Globus pallidus (tissue), 1 donor: ENCODE measurements at places on chromosomes 7 and 10.
A peak's percentile ranks its signal among the peaks of the same experiment; 100 is the strongest.

GRCh38 chr10:68955355-68955831 lies 577 bp upstream of the DDX21 start:
- DNase-seq = no peak

GRCh38 chr7:128812514-128813168 lies 17.6 kb upstream of the FLNC start:
- DNase-seq = peak; percentile 37

DNA sequence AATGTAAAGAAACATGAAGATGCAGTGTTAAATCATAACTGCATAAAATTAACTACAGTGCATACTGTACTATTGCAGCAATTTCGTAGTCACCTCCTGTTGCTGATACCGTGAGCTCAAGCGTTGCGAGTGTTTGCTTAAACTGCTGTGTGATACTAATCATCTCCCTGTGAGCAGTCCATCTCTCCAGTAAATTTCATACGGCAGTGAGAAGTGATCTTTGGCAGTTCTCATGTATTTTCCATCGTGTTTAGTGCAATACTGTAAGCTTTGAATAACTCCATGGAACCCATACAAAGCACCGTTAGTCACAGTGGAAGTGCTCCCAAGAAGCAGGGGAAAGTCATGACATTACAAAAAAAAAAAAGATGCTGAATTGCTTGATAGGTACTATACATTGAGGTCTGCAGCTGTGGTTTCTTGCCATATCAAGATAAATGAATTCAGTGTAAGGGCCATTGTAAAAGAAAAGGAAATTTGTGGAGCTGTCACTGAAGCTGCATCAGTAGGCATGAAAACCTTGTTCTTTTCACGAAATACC lies 360.4 kb downstream of the EXOC4 start:
- DNase-seq = no peak

DNA sequence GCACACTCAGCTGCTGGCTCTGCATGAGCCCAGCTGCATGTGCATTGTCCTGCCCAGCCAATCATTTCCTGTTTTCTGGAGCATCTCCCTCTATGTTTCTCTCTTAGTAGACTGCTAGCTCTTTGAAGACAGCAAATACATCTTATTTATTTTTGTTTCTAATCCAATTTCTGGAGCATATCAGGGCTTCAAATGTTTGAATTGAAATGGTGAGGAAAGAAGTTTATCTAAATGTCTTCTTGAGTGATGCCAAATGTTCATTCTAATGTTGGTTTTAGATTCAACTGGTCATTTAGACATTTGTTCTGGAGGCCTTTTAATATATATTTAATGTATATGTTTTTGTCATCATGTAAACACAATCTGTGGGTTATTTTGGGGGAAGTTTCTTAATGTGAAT lies 141.9 kb downstream of the DNAJB9 start:
- no peak for DNase-seq

DNA sequence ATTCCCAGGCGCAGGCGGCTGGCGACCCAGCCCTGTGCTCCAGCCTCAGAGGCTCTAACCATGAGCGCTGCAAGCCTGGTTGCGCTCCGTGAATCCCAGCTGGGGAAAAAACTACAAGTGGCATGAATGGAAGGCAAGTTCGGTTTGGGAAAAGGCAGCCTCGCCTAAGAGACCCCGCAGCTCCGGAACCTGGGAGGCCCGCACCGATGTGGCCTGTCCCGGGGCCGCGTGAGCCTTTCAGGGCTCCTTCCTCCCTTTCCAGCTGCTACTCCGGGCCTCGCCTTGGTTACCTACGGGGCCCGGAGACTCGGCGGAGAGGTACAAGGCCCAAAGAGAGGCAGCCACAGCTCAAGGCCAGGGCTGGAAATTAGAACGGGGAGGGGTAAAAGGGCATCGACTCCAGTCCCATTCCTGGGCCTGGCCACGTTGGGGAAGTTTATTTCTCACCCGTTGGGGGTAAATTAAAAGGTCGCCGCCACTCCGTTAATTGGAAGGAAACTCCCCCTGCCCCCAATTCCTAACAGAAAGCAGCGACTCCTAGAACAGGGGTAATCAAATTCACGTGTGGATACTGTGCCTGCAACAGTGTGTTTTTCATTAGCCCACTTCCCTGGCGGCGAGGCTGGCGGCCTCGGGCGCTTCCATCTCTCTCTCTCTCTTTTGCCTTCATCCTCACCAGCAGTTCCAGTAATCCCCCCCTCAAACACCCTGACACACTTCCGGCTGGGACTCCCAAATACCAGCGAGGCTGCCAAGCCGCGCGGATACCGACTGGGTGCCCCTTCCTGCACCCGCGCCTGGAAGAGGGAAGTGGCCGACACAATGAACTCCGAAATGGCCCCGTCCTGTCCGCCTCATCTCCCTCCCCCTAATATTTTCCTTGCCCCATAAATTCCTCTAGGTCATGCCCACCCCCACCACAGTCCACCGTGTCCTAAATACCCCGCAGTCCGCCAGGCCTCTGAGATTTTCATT lies 1.5 kb upstream of the HOXA9 start:
- no peak for DNase-seq

DNA sequence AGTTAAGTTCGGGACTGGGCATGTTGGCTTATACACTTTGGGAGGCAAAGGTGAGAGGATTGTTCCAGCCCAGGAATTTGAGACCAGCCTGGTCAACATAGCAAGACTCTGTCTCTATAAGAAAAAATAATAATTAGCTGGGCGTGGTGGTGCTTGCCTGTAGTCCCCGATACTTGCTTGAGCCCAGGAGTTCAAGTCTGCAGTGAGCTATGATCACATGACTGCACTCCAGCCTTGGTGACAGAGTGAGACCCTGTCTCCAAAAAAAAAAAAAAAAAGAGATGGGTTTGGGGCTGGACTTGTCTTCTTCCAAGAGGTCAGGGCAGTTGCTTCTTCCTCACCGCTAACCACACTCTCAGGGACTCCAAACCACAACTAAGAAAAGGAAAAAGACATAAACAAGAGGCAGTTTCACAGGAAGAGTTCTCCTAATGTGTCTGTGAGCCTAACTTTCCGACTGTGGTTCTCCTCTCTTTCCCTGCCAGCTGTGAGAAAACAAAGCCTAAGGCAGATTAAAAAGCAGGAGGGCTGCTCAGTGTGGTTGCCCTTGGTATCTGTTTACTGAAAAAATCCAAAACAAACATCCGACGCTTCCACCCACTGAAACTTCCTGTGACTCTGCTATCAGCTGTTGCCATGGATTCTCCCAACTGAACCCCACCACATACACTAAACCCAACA lies 2.4 kb upstream of the SERPINE1 start:
- peak; percentile 13 for DNase-seq

- no peak for DNase-seq
Measured at GRCh38 chr10:4723860-4724259, 102.1 kb upstream of the AKR1E2 start.

- DNase-seq = peak; percentile 16
Measured at GRCh38 chr7:76515999-76516443, 5.7 kb downstream of the UPK3B start.

GRCh38 chr7:14754631-14755030 lies 147.9 kb downstream of the DGKB start:
- no peak for DNase-seq

DNA sequence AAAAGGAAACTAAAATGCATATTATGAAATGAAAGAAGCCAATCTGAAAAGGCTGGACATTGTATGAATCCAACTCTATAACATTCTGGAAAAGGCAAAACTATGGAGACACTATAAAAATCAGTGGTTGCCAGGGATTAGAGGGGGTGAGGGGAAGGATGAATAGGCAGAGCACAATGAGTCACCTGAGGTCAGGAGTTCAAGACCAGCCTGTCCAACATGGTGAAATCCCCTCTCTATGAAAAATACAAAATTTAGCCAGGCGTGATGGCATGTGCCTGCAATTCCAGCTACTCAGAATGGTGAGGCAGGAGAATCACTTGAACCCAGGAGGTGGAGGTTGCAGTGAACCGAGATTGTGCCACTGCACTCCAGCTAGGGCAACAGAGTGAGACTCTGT lies 324.8 kb upstream of the PHYHIPL start:
- DNase-seq = no peak

DNA sequence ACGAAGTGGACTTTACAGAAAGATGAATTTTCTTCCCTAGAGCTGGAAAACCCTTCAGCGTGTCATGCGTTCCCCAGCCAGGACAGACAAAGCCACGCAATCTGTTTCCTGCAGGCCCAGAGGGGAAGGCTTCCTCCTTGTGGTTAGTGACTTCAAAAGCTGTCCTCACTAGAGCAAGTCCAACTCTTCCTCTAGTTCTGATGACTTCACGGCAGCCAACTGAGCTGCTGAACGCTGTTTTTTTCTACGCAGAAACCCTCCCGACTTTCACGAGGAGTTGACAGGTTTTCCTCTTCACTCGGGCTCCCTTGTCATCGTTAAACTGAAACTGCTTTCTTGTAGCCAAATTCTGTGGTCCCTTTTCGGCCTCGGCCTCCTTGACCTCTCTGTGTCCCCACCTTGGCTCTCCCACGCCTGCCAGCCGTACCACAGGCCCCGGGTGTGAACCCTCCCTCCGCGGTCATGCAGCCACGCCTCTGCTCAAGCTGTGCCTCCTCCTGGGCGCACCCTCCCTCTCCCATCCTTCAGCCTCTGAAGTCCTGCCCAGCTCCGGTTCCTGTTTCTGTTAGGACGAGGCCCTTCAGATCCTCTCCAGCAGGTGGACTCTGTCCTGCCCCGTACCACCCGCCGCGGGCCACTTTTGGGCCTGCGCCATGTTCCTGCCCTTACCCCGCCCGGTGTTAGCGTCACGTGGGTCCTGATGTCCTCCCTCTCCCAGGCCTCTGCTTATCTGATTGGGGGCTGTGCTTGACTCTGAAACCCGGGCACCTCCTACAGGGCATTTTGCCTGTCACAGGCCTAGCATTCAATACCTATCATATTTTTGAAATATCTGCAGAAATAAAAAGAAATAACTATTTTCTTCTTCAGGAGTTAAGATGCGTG lies 39.3 kb downstream of the CUX1 start:
- DNase-seq = peak; percentile 60

DNA sequence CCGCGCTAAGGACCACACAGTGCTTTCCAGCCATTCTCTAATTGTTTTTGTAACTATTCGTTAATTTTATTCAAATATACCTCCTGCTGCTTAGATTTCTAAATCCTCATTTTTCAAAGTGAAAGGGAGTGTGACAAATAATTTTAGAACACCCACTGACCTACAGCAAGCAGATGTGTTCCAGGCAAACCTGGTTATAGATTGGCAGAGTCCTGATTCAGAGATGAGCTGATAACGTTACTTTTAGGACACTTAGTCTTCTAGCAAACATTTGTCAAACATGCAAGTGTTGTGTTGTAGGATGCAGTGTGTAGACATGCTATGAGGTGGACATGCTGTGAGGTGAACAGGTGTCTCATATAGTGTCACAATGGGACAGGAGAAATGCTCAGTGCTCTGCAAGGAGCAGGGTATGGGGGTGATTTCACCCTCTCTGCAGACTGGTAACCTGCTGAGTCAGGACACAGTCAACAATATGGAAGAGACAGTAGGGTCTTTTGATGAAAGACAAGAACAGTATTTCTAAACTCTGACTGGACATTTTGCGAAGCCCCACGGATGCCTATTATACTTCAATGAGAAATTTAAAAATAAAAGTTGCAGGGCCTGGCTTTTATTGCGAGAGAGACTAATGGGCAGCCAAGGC lies 92.2 kb upstream of the ANLN start:
- no peak for DNase-seq

DNA sequence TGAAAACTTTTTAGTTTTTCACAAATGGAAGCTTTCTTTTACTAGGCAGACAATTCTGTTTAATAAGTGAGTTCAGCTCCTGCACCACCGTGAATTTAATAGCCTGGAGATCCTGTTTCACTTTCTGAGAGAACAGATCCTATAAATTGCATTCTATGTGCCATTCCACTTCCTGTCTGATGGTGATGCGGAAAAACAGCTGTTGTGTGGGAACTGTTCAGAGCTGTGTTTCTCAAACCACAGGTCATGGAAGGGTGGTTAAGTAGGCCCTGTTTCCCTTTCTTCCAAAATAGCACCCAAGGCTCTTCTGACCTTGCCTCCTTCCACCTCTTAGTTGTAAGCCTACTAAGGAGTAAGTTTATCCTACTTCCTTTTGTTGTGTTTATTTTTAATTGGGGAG lies 97.2 kb upstream of the DKK1 start:
- DNase-seq = peak; percentile 29
